ENCODE measurements at places on chromosomes 6 and 20.

DNA sequence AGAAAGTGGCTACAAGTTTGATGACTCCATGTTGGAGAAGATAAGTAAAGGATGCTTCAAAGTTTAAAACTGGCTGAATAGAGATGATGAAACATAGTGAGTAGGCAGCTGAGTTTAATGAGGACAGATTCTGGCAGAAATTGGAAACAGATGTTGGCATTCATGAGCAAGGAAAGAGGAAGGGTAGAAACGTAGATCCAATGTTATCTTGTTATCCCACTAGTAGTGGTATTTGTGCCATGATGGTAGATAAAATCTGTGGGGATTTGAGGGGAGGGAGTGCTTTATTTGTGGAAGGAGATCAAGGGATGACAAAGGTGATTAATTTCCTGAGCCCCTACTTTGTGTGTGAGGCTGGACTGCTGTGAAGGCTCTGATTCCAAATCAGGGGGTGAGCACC is 69.5 kb downstream of the MRAP2 start:
- no peak for DNase-seq

DNA sequence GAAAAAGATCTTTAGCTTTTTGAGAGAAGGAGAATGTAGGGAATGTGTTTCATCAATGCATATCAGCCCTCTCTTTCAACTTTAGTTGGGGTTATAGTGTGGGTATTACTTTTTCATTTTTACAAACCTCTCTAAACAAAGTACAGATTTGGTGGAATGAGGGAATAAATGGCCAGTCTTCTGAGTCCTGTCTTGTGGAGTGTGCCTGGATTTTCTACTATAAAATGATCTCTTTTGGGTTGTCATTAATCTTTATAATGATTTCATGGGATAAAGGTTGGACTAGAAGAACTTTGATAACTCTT is 209.3 kb downstream of the RNF144B start:
- DNase-seq = no peak

GRCh38 chr20:50520222-50520880 is 10.2 kb downstream of the PTPN1 start:
- no peak for DNase-seq

DNA sequence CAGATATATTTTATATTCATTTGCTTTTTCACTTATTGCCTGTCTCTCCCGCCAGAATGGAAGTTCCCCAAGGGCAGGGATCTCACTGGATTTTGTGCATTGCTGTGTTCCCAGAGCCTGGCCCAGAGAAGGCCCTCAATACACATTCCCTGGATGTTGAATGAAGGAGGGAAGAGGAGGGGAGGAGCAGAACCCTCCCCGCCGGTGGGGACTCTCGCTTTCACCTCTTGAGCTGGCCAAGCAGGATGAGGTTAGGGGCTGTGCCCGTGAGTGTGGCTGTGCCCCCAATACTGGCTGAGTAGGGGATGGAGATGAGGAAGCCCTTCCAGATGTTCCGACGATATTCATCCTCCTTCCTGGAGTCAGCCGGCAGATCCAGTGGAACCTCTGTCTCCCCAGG is 45.5 kb upstream of the OCSTAMP start:
- DNase-seq = no peak
